ENCODE measurements at places on chromosomes 2 and 18.

GRCh38 chr2:9370746-9371145 is 52.6 kb downstream of the ITGB1BP1 start:
- DNase-seq, result no peak

- DNase-seq, result no peak
Measured at GRCh38 chr2:12806549-12807242, 90.0 kb downstream of the TRIB2 start.

DNA sequence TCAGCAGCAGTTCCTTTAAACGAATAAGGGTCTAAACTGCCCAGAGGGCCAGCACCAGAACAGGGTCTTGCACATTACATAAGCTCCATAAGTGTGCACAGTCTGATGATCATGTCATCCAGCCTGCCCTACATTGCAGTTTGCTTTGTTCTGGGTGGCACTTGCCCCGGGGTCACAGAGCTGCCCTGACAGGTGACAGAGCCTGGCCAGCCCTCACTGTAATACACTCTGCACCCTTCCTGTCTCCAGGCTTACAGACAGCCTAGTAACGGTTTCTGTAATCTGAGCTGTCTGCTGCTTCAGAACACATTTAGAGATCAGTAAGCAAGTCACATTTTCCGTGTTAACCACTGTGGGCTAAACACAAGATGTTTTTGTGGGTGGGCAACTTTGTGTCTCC is 213.3 kb downstream of the FAM210A start:
- no peak for DNase-seq

DNA sequence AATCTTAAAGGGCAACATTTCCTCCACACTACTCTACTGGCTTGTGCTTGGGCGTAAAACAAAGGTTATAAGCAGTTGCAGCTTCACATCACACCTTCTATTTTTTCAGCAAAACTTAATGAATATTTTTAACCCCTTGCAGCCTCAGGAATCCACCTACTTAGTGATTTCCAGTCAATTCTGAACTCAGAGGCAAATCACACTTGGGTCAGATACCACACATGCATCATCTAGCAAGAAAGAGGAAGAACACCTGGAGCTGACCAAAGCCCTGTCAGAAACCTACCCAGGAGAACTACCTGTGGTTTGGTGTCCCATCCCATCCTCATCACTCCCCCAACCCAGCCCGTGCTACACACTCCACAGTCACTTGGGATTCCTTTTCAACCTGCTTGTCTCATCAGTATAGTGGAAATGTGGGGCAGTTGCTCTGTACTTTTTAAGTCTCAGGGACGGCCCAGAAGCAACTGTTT is 25.5 kb downstream of the PIAS2 start:
- no peak for DNase-seq

GRCh38 chr2:136059036-136059472 is 58.9 kb downstream of the CXCR4 start:
- DNase-seq, result no peak

GRCh38 chr2:106117882-106118684 is 76.0 kb downstream of the UXS1 start:
- DNase-seq, result no peak

All from stimulated activated CD4-positive, alpha-beta T cell treated with anti-CD3 and anti-CD28 coated beads, Interleukin-2, amount 100 ng/mL, for 4 hours (primary cell).